ENCODE measurements at places on chromosomes 4 and X.

GRCh38 chr4:15778289-15779241, at the start of gene CD38:
TSS of gene CD38 (plus strand) at chr4:15778328. CDS start at chr4:15778415, 87 bp downstream.
- no peak for DNase-seq

GRCh38 chrX:131703646-131704045, 159.8 kb downstream of the OR13H1 start:
- DNase-seq = no peak

DNA sequence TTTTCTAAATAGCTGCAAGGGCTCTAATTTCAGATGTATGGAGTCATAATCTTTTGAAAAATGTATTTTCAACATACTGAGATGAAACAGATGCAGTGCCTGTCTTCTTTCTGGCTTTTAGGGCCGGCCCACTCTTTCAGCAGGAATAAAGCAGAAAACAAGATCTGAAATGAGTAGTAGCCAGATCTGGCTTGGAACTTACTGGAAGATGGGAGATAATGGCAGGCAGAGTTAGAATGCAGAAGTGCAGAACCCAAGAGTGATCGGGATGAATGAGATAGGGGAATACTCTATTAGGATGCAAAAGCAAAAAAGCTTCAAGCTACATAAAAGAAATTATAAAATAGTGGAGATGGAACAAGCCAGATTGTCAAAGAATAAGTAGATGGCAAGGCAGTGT, 1.4 kb upstream of the FAM120C start:
- DNase-seq = no peak

GRCh38 chr4:153114771-153115321, 89.4 kb upstream of the TRIM2 start:
- no peak for DNase-seq

DNA sequence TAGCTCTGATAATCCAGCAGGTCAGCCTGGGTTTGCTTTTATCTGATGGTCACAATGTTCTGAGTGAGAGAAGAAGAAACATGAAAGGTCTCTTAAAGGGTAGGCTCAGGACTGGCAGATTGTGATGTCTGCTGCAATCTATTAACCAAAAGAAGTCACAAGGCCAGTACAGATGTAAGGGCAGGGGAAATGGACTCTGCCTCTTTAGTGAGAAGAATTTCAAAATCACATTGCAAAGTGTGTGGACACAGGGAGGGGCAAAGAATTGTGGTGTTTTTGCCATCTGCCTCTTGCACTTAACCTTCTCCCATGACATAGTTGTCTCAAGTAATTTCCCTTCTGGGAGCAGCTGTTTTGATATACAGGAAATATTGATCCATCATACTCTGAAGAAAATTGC, 40.9 kb downstream of the IL1RAPL1 start:
- DNase-seq = no peak

GRCh38 chr4:184007891-184008290, 102.8 kb downstream of the STOX2 start:
- no peak for DNase-seq

GRCh38 chrX:48468247-48468671, 1.8 kb downstream of the SLC38A5 start:
- peak; percentile 33 for DNase-seq

GRCh38 chrX:147803948-147804347, 107.8 kb upstream of the FMR1 start:
- DNase-seq = no peak

- DNase-seq = no peak
These were observed 10.5 kb downstream of the ANTXR2 start for GRCh38 chr4:80062527-80062926.

DNA sequence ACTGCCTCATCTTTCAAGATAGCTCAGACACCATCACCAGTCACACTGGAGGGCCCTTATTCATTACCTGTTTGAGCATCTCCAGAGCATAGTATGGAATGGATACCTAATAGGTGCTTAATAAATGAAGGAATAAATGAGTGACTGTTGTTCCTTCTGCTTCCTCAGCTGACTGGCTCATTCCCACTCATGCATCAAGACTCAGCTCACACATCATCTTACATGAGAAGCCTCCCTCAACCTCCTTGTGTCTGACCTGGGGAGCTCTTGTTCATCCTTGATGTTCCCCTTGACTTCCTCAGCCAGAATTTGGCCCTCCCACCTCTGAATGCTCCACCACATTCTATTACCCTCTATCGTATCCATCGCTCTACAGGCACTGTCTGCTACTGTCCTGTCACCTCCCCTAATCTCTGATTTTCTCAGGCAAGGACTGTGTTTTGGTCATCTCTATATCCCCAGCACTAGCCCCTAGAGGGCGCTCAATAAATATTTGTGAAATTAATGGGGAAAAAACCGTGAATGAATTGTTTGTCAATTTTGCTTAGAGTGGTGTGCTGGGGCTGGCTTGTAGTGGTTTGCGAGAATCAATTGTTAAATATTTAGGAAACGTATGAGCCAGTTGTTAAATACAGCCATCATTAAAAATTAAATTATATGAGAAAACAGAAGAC, 88.3 kb downstream of the NHSL2 start:
- DNase-seq = no peak

DNA sequence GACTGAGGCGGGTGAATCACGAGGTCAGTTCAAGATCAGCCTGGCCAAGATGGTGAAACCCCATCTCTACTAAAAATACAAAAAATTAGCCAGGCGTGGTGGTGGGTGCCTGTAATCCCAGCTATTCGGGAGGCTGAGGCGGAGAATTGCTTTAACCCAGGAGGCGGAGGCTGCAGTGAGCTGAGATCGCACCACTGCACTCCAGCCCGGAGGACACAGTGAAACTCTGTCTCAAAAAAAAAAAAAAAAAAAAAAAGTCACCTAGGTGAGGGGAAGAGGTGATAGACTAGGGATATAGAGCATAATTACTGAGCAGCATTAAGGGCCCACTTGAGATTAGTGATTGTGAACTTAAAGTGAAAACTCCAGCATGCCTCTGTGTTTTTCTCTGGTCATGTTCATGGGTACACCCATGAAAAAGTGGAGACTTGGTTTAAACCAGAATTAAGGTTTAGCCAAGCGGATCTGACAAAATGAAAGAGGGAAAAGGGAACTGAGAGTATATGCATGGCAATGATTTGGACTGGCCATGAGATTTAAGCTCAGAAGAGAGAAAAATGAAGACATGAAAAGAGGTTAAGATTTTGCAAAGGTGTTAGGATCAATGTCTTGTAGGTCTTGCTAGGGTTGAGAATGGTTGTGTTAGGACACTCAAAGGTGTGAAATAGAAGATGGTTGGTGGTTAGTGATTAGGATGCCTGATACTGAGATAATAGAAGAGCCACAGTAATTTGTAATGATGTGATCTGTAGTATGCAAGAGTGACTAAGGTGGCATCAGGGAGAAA, 105.0 kb downstream of the RAB28 start:
- DNase-seq = no peak

DNA sequence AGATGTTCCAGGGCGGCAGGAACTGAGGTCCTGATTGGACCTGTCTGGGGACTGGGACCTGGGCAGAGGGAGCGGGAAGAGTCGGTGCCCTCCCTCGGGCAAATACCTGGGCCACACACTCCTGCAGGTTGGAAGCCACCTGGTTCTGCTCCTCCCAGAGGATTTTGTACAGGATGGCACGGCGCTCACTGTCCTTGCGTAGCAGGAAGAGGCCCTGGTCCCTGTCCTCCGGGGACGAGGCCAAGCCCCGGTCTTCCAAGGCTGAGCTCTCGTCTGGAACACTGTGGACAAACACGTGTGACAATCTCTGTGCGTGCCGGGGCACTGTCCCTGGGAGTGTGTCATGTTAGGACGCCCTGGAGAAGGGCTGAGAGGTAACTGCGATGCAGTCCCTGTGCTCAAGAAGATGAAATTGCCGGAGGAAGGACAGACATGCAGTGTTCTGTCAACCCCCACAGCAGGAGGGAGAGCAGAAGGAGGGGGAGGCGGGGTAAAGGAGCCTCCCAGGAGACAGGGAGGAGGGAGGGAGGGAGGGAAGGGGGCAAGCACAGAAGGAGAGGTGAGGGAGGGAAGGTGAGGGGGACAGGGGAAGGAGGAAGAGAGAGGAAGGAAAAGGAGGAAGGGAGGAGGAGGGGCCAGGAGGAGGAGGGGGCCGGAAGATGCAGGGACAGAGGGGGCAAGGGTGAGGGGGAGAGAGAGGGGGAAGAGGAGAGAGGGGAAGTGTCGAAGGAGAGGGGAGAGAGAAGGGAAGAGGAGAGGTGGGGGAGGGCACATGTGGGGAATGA, 29.0 kb downstream of the PDHA1 start:
- DNase-seq = no peak

GRCh38 chr4:145352438-145353145, 129.1 kb upstream of the SMAD1 start:
- DNase-seq = no peak

DNA sequence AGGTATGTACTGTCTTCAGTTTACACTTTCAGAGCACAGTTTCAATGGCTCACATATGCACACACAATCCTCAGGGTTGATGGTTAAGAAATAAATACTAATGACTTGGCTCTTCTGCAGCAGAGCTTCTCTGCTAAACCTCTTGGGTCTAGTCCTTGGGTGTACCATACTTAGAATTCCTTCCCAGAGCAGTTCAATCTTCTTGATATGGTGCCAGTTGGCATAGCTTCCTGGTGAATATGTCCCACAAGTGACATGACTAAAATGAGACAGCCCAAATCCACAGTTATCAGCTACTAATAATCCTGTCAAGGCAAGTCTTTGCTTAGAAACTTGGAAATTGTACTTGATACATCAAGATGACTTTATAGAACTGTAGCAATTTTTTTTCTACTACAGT, 654.4 kb downstream of the IQCM start:
- DNase-seq = no peak

DNA sequence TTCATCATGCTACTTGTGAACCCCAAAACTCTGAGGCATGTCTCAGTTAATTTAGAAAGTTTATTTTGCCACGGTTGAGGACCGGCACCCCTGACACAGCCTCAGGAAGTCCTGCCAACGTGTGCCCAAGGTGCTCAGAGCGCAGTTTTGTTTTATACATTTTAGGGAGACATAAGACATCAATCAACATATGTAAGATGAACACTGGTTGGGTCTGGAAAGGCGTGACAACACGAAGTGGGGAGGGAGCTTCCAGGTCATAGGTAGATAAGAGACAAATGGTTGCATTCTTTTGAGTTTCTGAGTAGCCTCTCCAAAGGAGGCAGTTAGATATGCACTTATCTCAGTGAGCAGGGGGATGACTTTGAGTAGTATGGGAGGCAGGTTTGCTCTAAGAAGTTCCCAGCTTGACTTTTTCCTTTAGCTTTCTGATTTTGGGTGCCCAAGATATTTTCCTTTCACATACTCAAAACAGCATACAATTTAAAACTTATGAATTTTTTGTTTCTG, 98.9 kb downstream of the SYTL5 start:
- DNase-seq = no peak

DNA sequence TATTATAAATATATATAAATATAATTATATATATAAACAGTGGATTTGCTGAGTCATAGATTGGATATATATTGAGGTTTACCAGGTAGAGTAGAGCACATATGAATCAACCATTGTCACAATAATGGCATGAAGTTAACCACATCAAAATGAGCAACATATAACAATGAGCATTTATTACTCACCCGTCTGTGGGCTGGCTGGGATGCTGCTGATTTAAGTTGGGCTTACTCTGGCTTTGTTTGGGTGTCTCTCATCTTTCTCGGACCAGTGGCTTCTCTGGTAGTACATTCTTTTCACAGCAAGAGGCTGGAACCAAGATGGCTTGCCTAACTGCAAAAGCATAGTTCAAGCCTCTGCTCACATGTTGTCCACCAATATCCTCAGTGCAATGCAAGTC, 111.7 kb upstream of the TAPT1 start:
- DNase-seq = no peak

DNA sequence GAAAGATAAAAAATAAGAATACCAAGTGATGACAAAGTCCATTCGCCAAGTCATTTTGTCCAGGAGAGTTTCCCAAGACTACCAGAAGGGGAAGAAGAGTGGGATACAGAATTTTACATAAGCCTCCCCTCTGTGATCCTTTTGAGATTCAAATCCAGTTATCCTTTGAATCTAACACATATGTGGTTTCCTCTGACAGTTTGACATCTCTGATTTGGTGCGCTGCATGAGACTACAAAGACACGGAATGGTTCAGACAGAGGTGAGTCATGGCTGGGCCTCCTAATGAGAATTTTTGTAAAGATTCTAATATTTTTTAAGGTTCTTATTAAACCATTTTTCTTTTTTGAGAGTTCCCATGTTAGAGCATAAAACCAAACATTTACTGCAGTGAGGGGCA, 38.3 kb downstream of the SLC10A6 start:
- DNase-seq = no peak

DNA sequence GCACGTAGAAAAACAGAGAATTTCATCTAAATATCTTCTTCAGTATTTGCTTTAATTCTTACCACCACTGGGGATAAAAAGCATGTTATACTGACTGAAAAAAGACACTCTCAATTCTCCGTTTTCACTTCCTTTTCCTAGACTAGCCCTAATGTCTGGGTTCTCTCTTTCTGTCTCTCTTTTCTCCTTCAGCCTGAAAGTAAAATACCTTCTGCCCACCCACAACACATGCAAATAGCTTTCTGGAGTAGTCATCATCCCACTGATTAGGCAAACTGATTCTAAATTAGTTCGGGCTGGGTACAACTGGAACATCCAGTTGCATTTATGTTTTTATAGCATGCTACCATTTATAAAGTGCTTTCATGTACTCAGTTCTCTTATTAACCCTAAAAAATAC, 142.4 kb upstream of the ANKRD50 start:
- DNase-seq = no peak

DNA sequence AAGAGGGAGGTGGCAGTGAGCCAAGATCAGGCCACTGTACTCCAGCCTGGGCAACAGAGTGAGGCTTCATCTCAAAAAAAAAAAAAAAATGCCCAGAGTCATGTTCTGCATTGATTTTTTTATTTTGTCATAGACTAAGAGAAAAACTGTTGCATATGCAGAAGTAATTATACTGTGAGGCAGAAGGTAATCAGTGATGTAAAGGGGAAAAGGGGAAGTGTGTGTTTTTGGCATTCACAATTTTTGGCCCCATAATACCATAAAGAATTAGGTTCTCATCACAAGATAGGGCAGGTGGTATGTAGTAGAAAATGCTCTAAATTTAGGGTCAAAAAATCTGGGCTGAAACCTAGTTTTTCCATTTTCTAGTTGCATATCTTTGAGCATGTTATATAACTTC, 47.3 kb upstream of the GAB1 start:
- no peak for DNase-seq

DNA sequence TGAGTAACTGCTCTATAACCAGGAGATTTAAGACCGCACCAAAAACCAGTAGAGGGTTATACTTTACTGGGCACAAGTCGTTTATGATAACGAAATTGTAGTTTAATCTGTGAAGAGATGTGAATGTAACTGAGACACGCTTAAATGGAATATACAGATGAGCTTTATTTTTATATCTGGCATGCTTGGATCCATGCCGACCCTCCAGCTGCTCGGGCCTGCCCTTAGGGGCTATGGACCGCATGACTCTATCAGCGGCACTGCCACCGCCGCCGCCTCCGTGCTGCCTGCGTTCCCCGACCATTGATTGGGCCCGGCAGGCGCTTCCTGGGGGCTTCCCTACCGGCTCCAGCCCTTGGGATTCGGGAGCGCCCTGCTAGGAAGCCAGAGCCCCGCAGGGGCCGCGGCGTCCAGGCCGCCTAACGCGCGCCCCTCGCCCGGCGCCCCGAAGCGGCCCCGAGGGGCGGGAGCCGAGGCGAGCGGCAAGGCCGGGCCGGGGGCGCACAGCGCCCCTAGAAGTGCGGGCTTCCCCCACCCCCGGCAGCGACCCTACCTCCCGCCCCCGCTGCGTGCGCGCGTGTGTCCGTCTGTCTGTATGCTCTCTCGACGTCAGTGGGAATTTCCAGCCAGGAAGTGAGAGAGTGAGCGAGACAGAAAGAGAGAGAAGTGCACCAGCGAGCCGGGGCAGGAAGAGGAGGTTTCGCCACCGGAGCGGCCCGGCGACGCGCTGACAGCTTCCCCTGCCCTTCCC, at the start of gene NFKB1:
Gene NFKB1, plus strand, starts transcription at position 664 of the 751 bp plus-strand sequence. CDS start 24,160 bp downstream, outside the sequence.
- peak; percentile 73 for DNase-seq

- no peak for DNase-seq
These were observed 67.4 kb downstream of the EMCN start for GRCh38 chr4:100450449-100450848.
